Mucosa of gallbladder (tissue), 1 donor: ENCODE measurements at places on chromosomes 11 and 22. TPM values are rescaled to one million over a fixed set of nuclear protein-coding genes. Genes with fewer than 3 reads are reported as not detected.

DNA sequence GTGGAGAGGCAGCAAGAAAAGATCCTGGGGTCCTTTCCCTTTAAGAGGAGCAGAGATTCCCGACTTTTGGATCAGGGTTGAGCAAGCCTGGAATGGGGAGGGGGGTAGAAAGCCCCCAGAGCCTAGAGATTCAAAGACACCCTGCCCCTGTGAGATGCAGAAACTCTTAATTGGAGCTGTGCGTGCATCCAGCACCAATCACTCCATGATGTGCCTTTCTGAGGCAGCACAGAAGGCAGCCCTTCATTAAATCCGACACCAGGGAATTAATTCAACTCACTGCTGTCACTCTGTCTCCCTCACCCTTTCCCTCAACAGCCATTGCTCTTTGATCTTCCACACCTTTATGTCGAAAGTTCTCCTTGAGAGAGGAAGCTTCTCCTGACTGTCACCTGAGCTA is 43.0 kb downstream of the DSCAML1 start:
- no peak for DNase-seq

GRCh38 chr11:64343767-64344559 is 4.0 kb downstream of the CCDC88B start:
- DNase-seq, result no peak

Gene TNNI2
- 73.7 TPM for total RNA-seq

Gene LARGE1
- 65.6 TPM for total RNA-seq
